COR-L47 (cell line): ENCODE measurements at places on chromosomes 6 and 20.
A peak's percentile ranks its signal among the peaks of the same experiment; 100 is the strongest.

DNA sequence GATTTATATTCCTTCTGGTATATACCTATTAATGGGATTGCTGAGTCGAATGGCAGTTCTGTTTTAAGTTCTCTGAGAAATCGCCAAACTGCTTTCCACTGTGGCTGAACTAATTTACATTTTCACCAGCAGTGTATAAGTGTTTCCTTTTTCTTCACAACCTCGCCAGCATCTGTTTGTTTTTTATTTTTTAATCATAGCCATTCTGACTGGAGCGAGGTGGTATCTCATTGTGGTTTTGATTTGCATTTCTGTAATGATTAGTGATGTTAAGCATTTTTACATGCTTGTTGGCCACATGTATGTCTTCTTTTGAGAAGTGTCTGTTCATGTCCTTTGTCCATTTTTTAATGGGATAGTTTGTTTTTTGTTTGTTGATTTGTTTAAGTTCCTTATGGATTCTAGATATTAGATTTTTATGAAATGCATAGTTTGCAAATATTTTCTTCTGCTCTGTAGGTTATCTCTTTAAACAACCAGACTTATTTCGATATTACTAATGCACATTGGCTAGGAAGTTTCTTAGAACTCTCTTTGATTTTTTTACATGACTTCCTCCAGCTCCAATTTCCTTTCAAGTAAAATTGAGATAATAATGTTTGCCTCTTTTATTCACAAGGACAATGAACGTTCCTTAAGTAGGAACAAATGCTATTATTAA lies 12.2 kb upstream of the VNN1 start:
- DNase-seq = no peak

GRCh38 chr6:122798099-122798641 lies 9.1 kb downstream of the SMPDL3A start:
- DNase-seq = no peak

GRCh38 chr6:43842231-43842794 lies 72.3 kb downstream of the VEGFA start:
- DNase-seq = no peak

GRCh38 chr6:128029826-128030225 lies 129.0 kb upstream of the THEMIS start:
- DNase-seq = no peak

DNA sequence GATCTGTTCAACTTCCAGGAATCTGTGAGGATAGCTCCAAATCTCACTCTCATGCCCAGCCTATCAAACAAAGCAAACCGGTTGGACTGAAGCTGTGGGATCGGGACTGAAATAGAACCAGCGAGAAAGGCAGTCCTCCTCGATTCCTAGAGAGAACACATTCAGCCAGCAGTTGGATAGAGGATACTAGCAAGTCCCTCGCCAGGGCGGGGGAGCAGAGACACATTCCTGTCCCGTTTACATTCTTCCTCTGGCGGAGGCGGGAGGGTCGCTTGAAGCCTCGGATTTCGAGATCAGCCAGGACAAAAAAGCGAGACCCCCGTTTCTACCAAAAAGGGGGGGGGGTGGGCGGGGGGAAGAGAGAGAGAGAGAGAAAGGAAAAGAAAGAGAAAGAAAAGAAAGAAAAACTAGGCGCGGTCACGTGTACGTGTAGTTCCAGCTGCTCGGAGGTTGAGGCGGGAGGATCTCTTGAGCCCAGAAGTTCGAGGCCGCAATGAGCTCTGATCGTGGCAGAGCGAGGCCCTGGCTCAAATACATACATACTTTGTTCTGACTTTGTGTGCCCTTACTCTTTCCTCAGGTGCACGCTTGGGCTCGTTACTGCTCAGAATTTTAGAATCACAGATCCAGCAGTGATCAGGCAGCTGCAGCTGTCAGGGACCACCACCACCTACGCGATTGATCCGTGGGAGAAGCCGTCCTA lies 19.5 kb downstream of the ZNF311 start:
- peak; percentile 91 for DNase-seq

GRCh38 chr20:6680854-6681253 lies 86.6 kb upstream of the BMP2 start:
- no peak for DNase-seq

DNA sequence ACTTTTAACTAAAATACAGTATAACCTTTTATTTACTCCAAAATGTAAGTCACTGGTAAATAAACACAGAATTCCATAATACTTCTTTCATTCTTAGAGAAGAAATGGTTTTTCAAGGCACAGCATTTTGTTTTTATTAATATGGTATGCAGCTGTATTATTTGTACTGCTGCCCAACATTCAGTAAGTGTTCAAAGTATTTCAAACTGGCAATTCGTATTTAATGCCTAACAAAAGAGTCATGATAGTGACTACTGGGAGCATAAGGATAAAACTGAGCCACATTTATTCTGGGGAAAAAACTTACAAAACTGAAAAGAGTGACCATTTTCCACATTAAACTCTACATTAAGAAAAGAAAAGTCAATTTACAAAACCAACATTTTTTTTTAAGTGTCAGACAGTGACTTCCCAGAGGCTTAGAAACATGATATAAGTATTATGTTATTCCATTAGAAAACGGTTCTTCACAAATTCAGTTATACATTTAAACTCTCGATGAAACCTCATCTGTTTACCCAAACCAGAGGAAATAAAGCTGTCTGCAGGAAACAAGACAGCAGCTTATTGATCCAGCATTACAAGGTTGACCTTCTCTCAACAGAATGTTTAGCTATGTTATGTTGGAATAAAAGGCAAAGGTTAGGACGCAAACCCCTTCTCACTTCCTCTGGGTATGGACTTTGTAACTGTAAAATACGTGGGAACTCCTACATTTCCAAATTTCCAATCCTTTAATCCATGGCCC lies 24.3 kb downstream of the EPB41L2 start:
- no peak for DNase-seq

DNA sequence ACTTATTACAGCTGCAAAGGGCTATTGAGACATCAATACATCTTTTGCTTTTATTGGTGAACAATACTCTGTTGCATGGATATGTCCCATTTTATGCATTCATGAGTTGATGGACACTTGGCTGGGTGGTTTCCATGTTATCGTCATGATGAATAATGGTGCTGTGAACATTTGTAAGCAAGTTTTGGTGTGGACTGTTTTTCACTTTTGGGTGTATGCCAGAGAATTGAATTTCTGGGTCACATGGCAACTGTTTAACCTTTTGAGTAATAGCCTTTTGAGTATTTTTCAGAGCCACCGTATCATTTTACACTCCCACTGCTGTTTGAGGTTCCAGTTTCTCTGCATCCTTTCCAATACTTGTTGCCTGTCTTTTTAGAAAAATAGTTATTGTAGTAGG lies 107.0 kb downstream of the JARID2 start:
- no peak for DNase-seq

DNA sequence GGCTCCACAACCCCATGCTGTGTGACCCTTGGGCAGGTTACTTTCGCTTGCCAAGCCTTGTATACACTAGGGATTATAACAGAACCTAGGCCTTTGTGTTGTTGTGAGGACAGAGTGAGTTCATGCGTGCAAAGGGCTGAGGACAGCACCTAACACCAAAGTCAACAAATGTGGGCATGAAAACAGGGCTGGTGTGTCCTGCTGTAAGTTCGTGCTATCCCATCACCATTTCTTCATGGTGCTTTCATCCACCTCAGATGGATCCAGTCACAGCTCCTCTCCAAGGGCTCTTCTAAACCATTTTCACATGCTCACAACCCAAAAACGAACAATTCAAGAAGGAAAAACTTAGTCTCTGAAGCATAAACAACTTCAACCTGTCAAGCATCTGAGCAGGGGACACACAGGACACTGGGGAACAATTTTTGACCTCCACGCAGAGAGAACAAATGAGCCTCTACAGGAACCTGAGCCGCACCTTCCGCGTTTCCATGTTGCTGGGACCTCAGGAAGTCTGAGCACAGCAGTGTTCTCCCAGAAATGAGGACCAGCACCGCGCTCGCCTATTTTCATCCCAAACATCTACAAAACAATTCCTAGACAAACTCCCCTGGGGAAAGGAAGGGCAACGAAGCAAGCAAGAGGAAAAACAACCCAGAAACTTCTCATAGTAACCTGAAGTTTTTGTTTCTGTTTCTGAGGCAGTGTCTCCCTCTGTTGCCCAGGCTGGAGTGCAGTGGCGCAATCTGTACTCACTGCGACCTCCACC lies 3.1 kb downstream of the LRP11 start:
- no peak for DNase-seq
